ENCODE measurements at places on chromosomes 7 and 10. TPM values are rescaled to one million over a fixed set of nuclear protein-coding genes. Genes with fewer than 3 reads are reported as not detected.

The AKR1C3 gene
- 3.8 TPM for total RNA-seq

The TCERG1L gene
- not detected for total RNA-seq

The FZD8 gene
- total RNA-seq = 0.41 TPM

The MEOX2 gene
- not detected for total RNA-seq

The GUSB gene
- total RNA-seq = 74.9 TPM
